ENCODE measurements at places on chromosomes 13 and 19.

DNA sequence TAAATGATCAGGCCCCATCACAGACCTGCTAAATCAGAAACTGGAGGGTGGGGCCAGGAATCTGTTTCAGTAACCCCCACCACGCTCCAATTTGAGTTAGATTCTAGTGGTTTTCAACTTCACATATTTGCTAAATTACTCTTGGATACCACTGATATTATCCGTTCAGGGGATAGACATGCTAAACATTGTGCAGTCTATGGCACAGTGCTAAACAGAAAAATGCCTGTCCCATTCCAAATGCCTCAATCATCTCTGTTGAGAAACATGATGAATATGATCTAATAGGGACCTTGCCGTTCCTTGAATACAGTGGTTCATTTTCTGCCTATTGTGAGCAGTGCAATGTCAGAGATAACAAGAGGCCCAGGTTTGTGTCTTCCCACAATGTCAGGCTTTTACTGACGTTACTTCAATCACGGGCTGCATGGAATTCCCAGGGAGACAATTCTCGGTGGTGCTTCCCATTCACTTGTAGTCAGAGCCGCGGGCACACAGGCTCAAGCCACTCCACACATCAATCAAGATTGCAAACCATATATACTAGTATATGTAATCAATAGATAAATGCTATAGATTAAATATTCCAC is 52.7 kb downstream of the MYO16 start:
- DNase-seq = no peak

- DNase-seq = no peak
Measured at GRCh38 chr19:7790416-7790815, 27.4 kb downstream of the CLEC4M start.

DNA sequence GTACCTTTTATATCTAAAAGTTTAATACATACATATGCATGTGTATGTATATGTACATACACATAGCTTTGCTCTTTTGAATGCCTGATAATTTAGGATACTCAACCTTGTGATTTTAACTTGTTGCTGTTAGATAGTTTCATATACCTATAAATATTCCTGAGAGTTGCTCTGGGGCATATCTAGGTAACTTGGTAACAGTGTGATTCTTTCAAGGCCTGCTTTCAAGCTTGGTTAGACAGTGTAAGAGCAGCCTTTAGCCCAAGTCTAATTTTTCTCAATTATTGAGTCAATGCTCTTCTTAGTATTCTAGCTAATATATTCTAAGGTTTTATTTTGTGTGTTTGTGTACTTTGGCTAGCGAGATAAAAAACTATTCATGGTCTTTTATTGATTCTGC is 762.1 kb upstream of the MIR17HG start:
- DNase-seq = no peak

- DNase-seq = no peak
Measured at GRCh38 chr19:57436417-57436816, 1.3 kb downstream of the ZNF749 start.

- no peak for DNase-seq
Measured at GRCh38 chr13:108126056-108126455, 89.3 kb downstream of the LIG4 start.

DNA sequence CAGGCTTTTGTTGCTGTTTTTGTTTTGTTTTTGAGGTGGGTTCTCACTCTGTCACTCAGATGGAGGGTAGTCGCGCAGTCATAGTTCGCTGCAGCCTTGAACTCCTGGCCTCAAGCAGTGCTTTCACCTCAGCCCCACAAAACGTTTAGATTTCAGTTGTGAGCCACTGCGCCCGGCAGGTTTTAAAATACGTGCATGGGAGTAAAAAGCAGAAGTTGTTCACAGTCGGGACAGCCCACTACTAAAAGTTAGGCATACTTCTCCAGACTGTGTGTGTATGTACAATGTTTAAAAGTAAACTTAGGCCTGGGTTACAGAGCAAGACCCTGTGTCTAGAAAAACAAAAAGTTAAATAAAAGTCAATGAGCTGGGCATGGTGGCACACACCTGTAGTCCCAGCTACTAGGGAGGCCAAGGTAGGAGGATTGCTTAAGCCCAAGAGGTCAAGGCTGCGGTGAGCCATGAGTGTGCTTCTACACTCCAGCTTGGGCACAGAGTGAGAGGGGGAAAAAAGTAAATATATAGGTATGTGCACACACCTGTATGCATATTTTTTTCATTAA is 6.1 kb downstream of the SAFB start:
- DNase-seq = no peak

- no peak for DNase-seq
Measured at GRCh38 chr13:40170982-40171381, 495.5 kb downstream of the FOXO1 start.

DNA sequence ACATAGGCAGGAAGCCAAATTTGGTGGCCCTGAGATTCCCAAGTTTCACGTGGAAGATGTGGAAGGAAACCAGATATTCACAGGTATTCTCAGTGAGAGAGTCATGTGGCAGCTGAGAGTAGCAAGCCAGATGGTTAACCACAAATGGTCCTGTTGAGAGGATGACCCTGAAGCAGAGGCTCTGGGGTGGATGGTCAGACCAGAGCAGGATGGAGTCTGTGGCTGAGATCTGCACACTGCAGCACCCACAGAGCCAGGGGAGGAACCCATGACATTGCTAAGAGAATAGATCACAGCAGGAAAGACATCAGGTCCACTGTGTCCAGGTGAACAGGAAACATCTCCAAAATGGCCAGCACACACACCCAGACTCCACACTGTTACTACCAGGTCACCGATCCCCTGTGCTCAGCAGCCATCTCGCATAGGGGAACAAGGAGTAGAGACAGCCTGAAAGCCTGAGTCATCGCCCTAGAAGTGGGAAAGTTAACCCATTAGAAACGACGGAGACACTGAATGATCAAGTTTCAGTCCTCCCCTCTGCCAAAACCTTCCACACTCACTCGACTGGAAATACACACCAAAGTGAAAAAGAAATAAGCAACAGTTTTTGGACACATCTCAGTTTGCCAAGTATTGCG is 160.0 kb downstream of the RBM26 start:
- DNase-seq = no peak

DNA sequence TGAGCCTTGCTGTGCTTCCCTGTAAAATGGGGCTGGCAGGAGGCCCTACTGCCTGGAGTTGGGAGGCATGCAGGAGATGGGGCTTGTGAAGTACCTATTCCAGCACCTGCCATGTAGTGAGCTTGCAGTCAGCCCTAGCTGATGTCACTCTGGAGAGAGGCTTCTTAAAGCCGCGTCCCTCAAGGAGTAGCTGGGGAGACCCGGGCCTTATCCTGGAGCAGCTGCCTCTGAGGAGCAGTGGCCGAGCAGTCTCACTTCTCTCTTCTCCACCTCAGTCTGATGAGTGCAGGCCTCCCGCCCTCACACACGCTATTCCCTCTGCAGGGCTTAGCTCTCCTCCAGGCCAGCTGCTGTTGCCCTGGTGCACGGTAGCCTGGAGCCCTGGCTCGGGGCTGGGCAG is 18.0 kb downstream of the CLASRP start:
- DNase-seq = no peak

DNA sequence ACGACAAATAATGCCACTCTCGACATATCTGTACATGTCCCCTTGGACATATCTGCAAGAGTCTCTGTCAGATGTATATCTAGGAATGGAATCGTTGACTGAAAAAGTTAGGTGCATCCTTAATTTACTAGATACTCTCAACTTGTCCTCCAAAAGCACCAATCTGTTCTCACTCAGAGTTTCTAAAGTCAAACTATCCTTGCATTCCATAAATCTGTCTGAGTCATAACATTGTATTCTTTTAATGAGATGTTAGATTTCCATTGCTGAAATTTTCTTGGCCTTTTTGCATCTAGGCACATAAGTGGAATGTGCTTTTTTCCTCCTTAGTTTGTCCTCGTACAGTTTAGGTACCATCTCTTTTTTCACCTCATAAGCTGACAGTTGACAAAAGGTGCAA is 139.8 kb downstream of the PTPRS start:
- DNase-seq = no peak

DNA sequence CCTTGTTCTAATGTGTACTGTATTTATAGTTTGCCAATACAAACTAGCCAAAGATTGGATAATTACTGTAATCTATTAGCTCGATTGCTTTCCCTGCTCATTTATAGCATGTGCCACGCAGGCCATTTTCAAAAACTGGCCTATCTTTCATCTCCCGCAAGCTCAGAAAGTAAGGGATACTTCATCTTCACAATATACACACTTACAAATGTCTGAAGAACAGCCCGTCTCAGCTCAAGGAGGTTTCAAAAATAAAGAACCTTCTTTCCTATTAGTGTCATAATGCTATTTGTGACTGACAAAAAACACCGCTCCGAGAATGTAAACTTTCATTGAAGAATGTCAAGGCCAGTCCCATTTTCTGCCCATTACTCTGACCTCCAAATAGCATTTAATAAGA is 306.4 kb upstream of the ZNF507 start:
- DNase-seq = no peak

DNA sequence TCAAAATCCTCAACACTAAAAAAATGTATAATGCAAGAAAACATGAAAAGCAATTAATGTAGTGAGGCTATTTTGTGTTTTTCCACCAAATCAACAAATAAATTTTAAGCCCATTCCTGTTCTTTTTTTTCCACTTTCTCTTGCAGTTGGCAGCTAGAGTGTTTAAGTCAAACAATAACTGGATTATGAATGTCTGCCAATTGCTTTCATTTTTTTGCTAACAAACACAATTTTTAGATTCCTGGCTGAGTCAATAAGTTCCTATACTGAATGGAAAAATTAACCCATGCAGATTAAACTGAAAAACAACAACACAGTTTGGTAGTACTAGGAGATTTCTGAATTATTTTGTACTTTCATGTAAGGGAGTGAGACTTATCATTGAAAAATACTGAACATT is 232.4 kb downstream of the SLITRK5 start:
- DNase-seq = no peak

GRCh38 chr19:6059396-6059947 is 50.8 kb downstream of the RFX2 start:
- no peak for DNase-seq

DNA sequence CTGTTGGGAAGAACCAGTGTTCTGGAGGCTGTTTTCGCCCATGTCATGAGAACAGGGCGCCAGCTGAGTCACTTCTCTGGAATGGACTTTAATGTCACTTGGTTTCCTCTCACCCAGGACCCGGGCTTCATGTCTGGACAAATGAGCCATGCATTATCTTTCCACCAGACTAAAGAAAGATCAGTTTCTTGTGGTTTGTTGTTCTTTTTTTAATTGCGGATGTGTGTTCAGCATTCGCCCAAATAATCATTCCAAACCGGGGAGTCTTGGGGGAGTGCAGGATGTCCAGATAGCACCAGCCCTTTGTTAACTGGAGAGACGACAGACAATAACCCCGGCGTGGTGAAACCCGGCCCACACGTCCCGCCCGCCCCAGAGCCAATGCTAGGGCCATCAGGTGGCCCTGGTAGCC is 102.5 kb downstream of the COL4A2 start:
- no peak for DNase-seq

DNA sequence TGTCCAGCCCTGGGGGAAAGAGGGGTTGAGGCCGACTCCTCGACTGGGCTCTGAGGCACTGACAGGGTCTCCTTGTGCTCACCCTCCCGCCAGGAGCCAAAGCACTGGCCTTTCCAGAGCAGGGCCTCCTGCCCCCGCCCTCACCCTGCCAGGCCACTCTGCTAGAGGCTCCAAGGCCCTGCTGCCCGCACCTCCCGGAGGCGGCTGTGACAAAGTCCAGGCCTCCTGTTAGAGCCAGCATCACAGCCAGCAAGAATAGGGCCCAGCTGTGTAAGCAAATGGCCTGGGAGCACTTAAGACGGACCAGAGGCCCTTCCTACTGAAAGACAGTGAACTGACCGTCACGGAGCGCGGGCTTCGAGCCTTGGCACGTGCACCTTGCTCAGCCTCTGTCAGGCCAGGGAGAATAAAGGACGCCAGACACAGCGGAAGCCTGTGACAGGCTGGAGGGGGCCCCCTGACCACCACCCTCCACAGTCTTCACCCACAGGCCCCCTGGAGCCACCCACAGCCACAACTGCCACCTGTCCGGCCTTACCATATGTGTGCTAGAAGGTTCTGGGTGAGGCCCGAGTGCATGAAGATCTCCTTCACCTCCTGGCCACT is 50.9 kb downstream of the EPS15L1 start:
- no peak for DNase-seq

DNA sequence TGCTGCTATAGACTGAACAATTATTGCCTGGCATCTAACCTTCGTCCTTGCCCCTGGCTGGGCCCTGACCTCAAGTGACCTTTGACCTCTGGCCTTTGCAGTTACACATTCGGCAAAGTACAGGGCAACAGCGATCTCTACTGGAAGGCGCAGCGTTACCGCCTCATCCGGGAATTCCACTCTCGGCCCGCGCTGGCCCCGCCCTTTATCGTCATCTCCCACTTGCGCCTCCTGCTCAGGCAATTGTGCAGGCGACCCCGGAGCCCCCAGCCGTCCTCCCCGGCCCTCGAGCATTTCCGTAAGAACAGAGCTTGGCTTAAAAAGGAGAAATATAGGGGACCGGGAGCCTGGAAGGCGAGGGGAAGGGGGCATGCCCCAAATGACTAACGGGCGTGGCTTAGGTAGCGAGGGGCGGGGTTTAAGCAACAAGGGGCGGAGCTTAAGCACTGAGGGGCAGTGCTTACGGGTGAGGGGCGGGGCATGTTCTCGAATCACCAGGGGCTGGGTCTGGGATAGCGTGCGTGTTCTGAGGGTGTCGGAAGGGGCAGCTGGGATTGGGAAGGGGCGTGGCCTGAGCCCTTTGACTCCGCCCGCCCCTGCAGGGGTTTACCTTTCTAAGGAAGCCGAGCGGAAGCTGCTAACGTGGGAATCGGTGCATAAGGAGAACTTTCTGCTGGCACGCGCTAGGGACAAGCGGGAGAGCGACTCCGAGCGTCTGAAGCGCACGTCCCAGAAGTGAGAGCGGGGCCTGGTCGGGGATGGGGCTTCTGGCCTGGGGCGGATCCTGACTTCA is 52.7 kb downstream of the TRPM4 start:
- DNase-seq = no peak

GRCh38 chr13:20177049-20177831 is 15.5 kb downstream of the GJB2 start:
- no peak for DNase-seq

GRCh38 chr19:4472174-4472974 is at the start of gene HDGFL2:
Gene HDGFL2, plus strand, starts transcription at chr19:4472297. Its CDS starts 54 bp downstream, at chr19:4472351.
- DNase-seq = no peak

DNA sequence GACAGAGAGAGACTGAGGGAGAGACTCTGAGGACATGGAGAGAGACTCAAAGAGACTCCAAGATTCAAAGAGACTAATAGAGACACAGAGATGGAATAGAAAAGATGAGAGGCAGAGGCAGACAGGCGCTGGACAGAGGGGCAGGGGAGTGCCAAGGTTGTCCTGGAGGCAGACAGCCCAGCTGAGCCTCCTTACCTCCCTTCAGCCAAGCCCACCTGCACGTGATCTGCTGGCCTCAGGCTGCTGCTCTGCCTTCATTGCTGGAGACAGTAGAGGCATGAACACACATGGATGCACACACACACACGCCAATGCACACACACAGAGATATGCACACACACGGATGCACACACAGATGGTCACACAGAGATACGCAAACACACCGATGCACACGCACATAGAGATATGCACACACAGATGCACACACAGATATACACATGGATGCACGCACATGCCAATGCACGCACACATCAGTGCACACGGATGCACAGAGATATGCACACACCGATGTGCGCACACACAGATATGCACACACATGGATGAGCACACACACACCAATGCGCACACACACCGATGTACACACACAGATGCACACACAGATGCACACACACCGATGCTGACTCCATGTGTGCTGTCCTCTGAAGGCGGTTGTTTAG is 3.3 kb upstream of the F10 start:
- no peak for DNase-seq
